ENCODE measurements at places on chromosomes 6 and 20.

DNA sequence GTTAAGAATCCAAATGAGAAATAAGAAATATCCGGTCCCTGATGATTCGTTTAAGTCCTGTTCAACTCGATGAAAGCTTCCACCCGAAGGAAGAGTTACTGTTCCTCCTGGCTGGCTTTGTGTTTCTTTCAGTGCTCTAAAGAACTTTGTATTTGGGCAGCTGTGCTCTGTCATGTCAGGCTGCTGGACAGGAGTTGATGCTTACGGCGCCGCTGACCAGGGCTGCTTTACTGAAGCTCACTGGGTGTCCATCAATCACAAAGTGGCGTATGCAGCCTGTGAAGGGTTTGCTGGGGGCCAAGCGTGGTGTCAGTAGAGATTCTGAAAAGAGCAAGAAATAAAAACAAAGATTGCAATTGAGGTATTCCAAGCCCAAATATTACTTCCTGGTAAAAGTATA, 21.9 kb downstream of the FAM229B start:
- no peak for DNase-seq

- DNase-seq, result no peak
These were observed 695.7 kb upstream of the GJE1 start for GRCh38 chr6:141437011-141437410.

DNA sequence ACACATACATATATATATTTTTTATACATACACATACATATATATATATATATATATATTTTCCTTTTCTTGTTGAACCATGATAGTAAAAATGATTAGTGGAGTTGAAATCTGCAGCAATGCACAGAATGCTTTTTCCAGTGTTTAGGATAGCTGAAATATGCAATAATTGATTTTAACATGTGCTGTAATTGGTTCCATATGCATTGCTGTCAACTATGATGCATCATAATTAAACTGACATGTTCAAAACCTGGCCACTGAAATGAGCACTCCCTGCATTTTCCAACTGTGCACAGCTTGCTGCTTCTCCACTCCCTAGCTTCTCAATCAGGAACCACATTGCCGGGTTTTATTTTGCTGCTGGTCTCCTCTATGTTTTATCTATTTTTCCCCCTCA, 358.3 kb downstream of the PAX1 start:
- no peak for DNase-seq

- no peak for DNase-seq
These were observed 190.3 kb upstream of the TAB2 start for GRCh38 chr6:149127212-149127611.

DNA sequence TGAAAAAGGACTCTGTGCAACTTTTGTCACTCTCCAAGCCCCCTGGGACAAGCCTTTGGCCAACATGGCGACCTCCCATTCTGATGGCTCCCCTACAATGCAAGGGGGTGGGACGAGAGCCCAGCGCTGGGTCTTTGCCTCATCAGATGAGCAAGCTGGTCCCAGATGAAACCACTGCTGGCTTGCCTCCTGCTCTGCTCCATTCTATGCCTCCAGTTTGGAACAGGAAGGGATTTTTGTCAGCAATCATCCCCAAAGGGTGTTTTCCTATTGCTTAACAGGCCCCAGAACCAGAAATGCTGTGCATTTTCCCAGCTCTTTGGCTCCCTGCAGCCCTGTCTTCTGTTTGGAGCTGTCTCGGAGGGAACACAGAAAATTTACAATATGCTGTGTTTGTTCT, 412.7 kb downstream of the MAFB start:
- peak; percentile 52 for DNase-seq

GRCh38 chr20:49508435-49509199, 26.1 kb upstream of the KCNB1 start:
- no peak for DNase-seq

All from left ventricle myocardium inferior (tissue), 1 donor.